ENCODE measurements at places on chromosomes 3 and 15.

DNA sequence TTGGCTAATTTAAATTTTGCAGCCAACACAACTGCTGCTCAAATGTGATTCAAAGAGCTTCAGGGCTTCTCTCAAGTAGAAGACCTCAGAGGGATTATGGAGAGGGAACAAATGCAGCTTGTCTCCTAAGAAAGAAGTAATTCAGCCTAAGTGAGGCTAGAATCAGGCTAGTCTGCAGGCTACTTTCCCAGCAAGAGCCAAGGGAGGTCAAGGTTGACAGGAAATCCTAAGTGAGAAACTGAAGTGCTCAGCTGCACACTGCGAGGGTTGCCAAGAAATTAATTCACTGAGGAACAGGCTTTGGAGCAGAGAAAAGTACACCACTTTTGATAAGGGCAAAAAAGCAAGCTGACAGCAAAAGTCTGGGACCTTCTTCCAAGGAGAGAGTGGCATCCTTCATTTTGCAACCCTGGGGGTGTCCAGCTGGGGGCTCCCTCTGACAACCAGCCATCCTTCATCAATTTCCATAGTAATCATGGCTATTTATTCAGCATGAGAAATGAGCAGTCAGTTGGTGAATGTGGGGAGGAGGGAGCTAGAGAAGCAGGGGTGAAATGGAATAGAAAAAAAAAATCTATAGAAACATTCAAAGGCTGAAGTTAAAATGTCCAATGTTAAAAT is 646.4 kb upstream of the ADAMTS9 start:
- no peak for DNase-seq

- no peak for DNase-seq
These were observed 75.6 kb downstream of the GMNC start for GRCh38 chr3:190786898-190787297.

- DNase-seq = peak; percentile 21
These were observed 1.1 kb upstream of the IGF1R start for GRCh38 chr15:98647026-98647773.

GRCh38 chr3:55894605-55895004 is 407.5 kb upstream of the WNT5A start:
- no peak for DNase-seq

DNA sequence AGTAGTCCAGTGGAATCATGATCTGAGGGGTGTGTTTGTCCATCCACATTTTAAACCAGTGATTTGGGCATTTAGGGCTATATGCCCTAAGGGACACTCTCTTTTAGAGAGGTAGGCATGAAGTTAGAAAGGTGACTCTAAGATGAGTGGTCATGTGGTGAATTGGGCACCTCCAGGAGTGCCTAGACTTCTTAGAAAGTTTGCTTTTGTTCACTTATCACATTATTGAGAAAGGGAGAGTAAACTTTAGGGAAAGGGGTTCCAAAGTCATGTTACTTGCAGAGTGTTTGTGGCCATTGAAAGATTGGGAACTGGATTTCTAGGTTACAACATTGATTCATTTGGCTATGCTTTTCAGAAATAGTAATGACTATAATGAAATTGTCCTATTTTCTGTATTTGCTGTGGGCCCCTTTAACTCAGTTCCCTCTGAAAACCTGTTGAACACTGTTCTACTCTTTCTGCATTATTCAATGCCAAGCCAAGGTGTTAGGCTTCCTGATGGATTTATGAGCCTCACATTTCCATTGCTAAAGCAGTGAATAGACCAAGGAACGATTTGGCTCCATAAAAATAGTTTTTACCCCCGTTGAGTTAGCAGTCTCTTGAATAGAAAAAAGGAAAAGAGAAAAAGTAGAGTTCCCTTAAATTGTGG is 169.3 kb downstream of the PTPRG start:
- no peak for DNase-seq

GRCh38 chr15:90101130-90101968 is 919 bp downstream of the IDH2 start:
- DNase-seq = no peak

DNA sequence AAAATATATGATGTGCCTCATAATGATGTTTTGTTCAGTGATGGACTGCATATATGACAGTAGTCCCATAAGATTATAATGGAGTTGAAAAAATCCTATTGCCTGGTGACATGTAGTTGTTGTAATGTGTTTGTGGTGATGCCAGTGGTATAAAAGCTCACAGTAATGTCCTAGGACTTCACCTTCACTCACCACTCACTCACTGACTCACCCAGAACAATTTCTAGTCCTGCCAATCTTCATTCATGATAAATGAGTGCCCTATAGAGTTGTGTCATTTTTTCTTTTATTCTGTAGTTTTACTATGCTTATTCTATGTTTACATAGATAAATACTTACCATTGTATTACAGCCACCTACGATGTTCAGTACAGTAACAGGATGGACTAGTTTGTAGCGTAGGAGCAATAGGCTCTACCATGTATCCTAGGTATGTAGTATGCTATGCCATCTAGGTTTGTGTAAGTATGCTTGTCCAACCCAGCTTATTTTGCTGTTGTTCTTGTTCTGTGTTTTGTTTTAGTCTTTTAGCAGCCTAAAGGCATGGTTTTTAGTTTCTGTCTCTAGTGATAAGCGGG is 88.5 kb upstream of the LRRFIP2 start:
- no peak for DNase-seq

DNA sequence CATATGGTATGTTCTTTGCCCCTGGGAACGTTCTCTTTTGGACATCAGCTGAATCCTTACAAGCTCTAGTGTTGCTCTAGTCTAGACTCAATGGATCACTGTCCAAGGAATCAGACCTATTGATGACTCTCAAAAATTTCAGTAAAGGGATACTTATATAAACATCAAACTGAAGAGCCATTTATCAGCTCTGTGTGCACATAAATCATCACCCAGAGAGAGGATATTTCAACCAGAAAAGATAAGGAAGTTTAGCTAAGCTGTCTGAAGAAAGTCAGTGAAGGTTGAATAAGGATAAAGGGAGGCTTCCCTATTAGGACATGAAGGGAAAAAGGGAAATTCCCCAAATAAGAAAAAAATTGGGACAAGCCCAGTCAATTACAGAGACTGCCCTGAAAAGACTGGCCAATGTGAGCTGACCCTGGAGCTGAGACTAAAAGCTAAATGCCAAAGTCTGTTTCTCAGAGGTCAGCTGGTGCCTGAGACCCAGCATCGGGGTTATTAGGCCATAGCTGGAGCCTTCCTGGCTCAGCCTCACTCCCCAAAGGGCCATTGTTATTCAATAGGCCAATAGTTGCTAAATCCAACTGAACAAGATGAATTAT is 424.1 kb upstream of the THBS1 start:
- DNase-seq = no peak

DNA sequence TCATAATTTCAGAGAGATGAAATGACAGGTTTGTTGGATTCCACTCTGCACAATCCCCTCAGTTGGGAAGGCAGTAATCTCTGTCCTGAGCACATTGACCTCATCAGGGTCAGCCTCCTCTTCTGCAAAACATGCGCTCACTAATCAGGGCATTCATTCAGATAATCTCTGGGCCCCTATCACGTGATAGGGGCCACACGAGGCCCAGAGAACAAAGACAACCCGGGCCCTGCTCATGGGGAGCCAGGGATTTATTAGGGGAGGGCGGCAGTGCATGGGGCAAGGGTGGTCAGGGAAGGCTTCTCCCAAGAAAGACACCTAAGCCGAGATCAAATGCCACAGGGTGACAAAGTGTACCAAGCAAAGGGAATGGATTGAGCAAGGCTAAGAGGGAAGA is 1.1 kb downstream of the TCTA start:
- DNase-seq = no peak

DNA sequence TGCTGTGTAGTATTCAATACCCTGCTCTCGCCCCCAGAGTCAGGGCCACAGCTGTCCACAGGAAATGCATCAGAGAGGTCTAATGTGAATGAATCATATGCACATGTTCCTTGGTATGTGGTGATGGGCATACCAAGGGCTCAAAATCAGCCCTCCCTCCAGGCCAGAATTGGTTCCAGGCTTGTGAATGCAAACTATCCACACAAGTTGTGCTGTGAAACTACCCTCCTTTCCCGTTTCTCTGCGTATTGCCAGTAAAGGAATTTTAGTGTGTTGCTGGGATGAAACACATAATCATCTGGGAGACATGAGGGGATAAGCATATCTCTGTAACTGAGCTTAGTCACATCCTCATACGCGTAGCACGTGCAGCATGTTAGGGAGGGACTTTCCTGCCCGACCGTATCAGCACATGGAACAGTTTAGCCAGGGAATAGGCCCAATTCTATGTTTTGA is 9.2 kb upstream of the MME start:
- DNase-seq = no peak

DNA sequence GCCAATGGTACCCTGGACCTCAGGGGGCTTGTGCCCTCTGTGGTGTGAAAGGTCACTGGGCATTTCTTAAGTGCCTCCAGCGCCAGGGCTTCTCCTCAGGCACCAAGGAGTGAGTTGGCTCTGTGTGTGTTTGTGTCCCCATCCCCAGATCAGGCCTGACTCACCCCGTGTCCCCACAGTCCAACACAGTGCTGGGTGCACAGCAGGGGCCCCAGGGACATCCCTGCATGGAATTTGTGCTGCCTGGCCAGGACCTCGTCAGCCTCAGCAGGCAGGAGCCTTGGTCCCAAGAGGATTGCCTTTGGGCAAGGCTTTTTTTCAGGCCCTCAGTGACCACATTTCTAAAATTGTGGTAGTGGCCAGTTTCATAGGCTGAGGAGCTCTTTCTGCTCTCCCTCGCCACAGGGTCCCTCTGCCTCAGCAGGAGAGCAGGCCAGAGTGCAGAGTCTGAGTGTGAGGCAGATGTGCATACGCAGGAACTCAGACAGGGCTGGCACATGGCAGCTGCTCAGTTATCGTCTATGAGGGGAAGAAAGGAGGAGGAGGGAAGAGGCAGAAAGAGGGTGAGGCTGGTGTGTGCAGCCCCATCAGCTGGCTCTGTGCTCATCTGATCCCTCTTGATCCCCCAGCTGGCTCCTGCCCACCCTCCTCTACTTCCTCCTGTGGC is 215.6 kb downstream of the RPLP1 start:
- peak; percentile 3 for DNase-seq

DNA sequence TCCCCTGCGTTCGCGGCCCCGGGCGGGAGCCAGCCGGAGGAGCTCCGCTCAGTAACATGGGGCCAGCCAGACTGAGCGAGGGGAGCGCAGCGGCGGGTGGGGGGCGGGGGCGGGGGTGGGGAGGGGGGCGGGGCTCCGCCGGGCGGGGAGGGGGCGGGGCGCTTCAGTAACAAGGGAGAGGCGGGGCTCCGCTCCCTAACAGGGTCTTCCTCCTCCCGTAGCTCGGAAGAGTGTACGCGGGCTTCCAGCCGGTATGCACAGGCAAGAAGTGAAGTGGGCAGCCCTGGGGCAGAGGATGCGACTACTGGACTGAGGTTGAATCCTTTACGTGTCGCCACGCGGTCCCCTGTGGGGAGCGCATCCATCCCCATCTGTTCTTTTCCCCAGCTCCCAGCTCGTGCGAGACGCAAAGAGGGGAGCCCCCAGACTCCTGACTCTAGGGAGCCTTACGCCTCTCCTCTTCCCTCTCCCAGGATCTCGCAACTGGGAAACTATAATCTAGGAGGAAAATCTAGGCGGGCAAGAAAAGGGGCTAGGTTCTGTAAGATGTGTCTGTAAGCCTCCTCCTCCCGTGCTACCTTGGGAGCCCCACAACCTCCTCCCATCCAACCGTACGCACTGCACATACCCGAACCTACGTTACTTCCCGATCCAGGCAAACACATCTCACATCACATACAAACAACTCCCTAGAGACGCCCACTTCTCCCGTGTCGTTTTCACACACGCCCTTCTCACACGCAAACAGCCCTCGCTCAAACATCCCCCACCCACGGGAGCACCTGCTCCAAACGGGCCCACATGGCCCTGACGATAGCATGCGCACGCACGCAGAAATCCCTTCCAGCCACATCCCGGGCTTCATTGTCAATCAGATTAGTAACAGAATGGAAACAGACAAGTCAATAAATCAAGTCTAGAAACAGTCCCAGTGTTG is at the start of gene SHF:
SHF (minus strand) TSS at position 73 of the 937 bp plus-strand sequence; CDS start at position 58, 15 bp downstream.
- peak; percentile 73 for DNase-seq

All from NCI-H1694 treated with DMSO at 0.1 percent for 48 hours (cell line).